ENCODE measurements at places on chromosomes 4 and X. TPM values are rescaled to one million over a fixed set of nuclear protein-coding genes. Genes with fewer than 3 reads are reported as not detected.

Gene DCAF4L1
- total RNA-seq = under 0.01 TPM

Gene SOD3
- 290 TPM for total RNA-seq

Gene CISD2
- 4.0 TPM for total RNA-seq

Gene HPSE
- 0.99 TPM for total RNA-seq

Gene TCEAL7
- total RNA-seq = 0.99 TPM

Gene GPC4
- 11.2 TPM for total RNA-seq

Gene GAB3
- 3.4 TPM for total RNA-seq

Gene EMCN
- 6.6 TPM for total RNA-seq

Gene NDUFC1
- total RNA-seq = 24.1 TPM

Gene DUSP21
- not detected for total RNA-seq

Gene FHIP1A
- total RNA-seq = 23.7 TPM

Gene GPR173
- total RNA-seq = 0.66 TPM

Gene ADH7
- not detected for total RNA-seq

Gene ZDHHC15
- total RNA-seq = 2.3 TPM

Gene HSD17B13
- total RNA-seq = 0.66 TPM

Gene CXCR3
- total RNA-seq = 0.78 TPM

Gene PDCL2
- not detected for total RNA-seq

Gene PQBP1
- total RNA-seq = 48.1 TPM

Gene CPZ
- total RNA-seq = 0.78 TPM

Gene TMEM154
- 0.52 TPM for total RNA-seq

Gene CHRDL1
- total RNA-seq = 16.5 TPM

Gene ATP1B4
- not detected for total RNA-seq

Gene TBX22
- not detected for total RNA-seq

Gene AFM
- total RNA-seq = 0.33 TPM

Gene ZNF595
- 21.4 TPM for total RNA-seq

Gene KLHL34
- not detected for total RNA-seq

Gene HTT
- total RNA-seq = 40.5 TPM

Gene RPL39
- total RNA-seq = 497 TPM

Gene NHS
- total RNA-seq = under 0.01 TPM

Gene ATP2B3
- not detected for total RNA-seq

Gene GAGE1
- total RNA-seq = not detected

Gene HTN3
- total RNA-seq = not detected

Gene TMEM35A
- 0.26 TPM for total RNA-seq

Gene CXCL8
- 12.9 TPM for total RNA-seq

Gene SMIM10
- 1.0 TPM for total RNA-seq

Gene FAM114A1
- 43.2 TPM for total RNA-seq

Gene H2BW2
- total RNA-seq = not detected

Gene PPP1R2C
- not detected for total RNA-seq

Gene GABRA4
- 0.78 TPM for total RNA-seq

Gene HS3ST1
- total RNA-seq = 0.78 TPM

Gene PCDH18
- 3.9 TPM for total RNA-seq

Gene PAGE2B
- not detected for total RNA-seq

Gene DCLK2
- total RNA-seq = 3.6 TPM

Gene MGAT4D
- total RNA-seq = not detected

Data from body of pancreas (tissue), 4 donors.